Choroid plexus epithelial cell (primary cell): ENCODE measurements at places on chromosomes 6 and 20.

- DNase-seq: peak; percentile 77
These were observed 133.4 kb upstream of the KCNG1 start for GRCh38 chr20:51156041-51156982.

DNA sequence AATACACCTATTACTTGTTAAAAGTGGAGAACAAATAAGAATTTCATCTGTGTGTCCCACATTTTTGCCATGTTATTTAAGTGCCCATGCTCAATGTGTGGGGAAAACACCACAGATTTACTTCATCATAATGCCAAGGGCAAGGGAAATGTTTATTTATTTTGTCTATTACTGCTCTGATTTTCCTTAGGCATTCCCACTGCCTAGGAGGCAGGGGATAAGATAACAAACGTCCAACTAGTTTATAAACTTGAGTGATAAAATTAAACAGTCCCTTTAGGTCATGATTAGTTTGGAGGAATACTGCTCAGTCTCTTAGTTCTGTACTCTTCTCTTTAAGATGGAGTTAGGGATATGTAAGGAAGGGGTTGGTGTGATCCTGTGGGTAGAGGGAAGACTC lies 598.4 kb upstream of the MARCKS start:
- no peak for DNase-seq

DNA sequence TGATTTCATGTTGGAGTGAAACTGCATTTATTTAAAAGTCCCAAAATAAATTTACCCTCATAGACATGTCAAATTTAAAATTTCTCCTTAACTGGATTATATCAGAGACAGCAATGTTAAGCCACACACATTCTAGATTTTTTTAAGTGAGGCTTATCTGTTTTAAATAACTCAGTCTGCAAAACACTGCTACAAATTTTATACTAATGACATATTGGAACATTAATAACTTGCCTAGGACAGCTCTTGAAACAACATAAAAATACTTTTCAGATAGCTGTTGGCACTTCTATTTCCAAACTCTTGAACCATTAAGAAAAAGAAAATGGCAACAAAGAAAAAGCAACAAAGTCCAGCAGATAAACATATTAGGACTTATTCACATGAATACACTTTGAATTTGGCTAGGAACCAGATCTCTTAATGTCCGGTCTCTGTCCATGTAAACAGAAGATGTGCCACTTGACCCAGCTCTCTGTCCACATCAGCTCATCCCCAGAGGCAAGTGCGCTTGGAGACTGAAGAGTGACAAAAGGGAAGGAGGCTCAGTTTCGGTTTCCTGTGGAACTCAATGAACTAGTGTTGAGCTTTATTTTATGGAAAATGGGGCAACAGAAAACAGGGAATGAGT lies 219.3 kb upstream of the THBS2 start:
- no peak for DNase-seq

- peak; percentile 51 for DNase-seq
These were observed 104.4 kb upstream of the BMP2 start for GRCh38 chr20:6663104-6663503.

GRCh38 chr6:51533962-51534361 lies 553.5 kb downstream of the PKHD1 start:
- DNase-seq: no peak

DNA sequence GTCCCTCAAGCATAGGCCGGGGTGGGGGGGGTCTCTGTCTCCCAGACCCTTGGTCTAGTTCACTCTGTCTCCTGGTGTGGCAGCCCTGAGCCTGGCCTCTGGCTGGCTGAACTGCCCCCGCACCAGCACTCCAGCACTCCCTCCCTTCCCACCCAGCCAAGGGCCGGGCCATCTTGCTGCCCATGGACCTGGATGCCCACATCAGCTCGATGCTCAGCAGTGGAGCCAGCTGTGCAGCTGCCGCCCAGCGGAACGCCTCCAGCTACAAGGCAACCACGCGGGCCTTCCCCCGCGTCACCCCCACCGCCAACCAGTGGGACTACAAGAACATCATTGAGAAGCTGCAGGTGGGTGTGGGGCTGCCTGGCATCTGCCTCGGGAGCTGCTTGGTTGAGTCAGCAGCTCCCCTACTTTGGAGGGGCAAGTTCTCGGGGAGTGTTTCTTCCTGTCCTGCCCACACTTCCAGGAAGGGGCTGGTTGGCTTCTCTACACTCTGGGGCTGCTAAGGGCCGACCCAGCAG lies 28.4 kb downstream of the UQCC2 start:
- no peak for DNase-seq
